ENCODE measurements at places on chromosomes 4 and X. TPM values are rescaled to one million over a fixed set of nuclear protein-coding genes. Genes with fewer than 3 reads are reported as not detected.

DNA sequence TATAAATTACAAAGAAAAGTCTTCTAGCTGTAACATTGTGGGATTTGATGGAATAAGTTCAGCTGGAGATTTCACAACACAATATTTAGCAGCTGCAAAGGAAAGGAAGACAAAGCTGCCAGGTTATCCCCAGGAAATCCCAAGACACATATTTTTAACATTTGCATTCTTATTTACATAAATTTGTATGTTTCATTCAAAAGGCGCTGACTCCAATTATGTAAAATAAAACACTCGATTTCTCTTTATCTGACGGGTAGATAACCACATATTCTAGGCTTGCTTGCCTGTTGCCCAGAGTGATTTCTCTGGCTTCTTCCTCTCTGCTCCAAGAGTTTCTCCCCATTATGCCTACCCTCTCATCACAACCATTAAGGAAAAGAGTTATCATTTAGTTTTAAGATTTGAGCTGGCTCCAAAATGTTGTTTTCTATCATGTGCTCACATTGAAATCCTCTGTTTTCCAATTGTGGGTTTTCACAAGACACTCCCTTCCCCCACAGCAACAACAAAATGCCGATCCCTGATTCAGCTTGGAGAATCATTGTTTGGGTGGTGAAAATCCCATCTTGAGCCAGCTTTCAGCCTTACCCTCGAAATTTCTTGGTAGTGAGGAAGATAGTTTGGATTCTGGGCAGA lies 128.2 kb upstream of the RASGEF1B start:
- H3K4me1 ChIP-seq, result no peaks in the 10 kb centered on the region
- DNase-seq, result no peak
- H3K36me3 ChIP-seq, result no peaks in the 10 kb centered on the region
- H3K27me3 ChIP-seq, result no peaks in the 10 kb centered on the region

The ADGRG2 gene
- 18.7 TPM for total RNA-seq

- DNase-seq, result no peak
- H3K4me1 ChIP-seq, result no peaks in the 10 kb centered on the region
- no peaks in the 10 kb centered on the region for H3K27me3 ChIP-seq
- H3K36me3 ChIP-seq, result no peaks in the 10 kb centered on the region
Measured at GRCh38 chrX:12434493-12434892, 296.2 kb downstream of the FRMPD4 start.

DNA sequence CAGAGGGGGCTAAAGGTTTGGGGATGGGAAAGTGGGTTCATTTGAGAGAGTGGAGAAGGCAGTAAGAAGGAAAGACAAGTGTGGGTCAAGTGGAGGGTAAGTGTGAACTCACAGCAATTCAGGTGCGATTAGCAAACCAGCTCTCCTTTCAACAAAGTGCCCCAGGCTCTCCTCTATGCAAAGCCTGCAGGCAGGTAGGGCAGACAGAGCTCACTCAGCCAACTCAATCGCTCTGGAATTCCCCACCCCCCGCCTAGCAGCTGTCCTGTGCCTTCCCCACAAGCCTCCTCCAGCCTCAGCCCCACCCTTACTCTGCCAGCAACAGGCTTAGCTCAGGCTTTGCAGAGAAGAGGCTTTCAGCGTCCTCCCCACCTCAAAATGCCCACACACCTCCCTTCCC lies 14.8 kb upstream of the MAMLD1 start:
- DNase-seq, result no peak
- no peaks in the 10 kb centered on the region for H3K4me1 ChIP-seq
- H3K4me3 ChIP-seq, result no peak overlapping the region
- no peaks in the 10 kb centered on the region for H3K36me3 ChIP-seq
- H3K27ac ChIP-seq, result no peak overlapping the region
- no peaks in the 10 kb centered on the region for H3K27me3 ChIP-seq

DNA sequence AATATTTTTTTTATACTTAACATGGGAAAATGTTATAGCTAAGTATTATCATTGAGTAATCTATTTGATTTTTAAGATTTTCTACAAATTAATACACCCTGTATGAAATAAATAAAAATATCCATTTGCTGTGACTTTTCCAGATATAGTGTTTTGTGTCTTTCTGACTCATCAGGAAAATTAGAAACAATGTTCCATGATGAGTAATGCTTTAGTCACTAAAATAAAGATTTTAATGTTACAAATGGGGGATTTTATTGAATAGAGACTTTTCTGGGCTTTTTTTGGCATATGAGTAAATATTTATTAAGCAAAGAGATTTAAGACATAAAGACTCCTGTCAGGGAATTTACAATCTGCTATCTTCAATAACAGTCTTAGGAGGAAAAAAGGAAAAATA lies 279.2 kb upstream of the NOCT start:
- H3K27ac ChIP-seq, result no peak overlapping the region
- no peak for DNase-seq
- no peaks in the 10 kb centered on the region for H3K27me3 ChIP-seq
- no peaks in the 10 kb centered on the region for H3K36me3 ChIP-seq

GRCh38 chr4:16083241-16084191 lies at the start of gene PROM1:
TSS of gene PROM1 (minus strand) at chr4:16084023. CDS start at chr4:16075906, 8,117 bp downstream.
- H3K27ac ChIP-seq, result no peak within 1 kb of the TSS
- H3K27me3 ChIP-seq, result peaks cover 21% of the 10 kb centered on the region
- no peaks in the 10 kb centered on the region for H3K36me3 ChIP-seq

DNA sequence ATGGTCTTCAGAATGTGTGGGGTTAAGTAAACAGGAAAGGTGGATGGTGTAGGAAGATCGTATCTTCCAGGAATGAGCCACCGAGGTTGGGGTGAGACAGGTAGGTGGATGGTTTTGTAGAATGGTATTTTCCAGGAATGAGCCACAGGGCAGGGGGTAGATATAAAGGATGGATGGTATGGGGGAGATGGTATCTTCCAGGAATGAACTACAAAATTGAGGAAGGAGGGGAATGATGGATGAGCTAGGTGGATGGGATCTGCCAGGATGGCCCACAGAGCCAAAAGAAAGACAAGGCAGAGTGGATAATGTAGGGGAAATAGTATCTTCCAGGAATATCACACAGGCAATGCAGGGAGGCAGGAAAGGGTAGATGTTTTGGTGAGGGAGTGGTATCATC lies 60.0 kb downstream of the MAOA start:
- H3K27ac ChIP-seq, result no peak overlapping the region
- H3K4me1 ChIP-seq, result no peaks in the 10 kb centered on the region
- no peaks in the 10 kb centered on the region for H3K36me3 ChIP-seq

- H3K27me3 ChIP-seq, result peaks cover 4% of the 10 kb centered on the region
- no peak overlapping the region for H3K4me3 ChIP-seq
- H3K36me3 ChIP-seq, result no peaks in the 10 kb centered on the region
- H3K4me1 ChIP-seq, result no peaks in the 10 kb centered on the region
Measured at GRCh38 chrX:123171781-123172180, 12.3 kb upstream of the GRIA3 start.

The CXorf49 gene
- total RNA-seq, result not detected

The TLR10 gene
- 2.0 TPM for total RNA-seq

The ARFIP1 gene
- 75.6 TPM for total RNA-seq

DNA sequence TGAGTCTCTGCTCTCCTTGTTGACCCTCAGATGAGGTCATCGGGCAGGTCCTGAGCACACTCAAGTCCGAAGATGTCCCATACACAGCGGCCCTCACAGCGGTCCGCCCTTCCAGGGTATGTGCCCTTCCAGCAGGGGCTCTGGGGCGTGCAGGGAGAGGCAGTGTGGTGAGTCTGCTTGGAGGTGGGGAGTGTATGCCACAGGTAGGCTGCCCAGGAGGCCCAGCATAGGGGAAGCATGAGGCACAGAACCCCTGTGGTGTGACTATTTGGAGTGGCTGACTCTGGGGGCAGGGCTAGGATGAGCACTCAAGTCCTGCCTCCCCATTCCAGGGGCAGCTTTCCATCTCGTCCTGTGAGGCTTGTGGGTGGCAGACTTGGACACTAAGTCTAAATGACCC lies 3.3 kb upstream of the GDI1 start:
- no peak overlapping the region for H3K27ac ChIP-seq
- no peaks in the 10 kb centered on the region for H3K36me3 ChIP-seq

- DNase-seq, result no peak
- H3K36me3 ChIP-seq, result no peaks in the 10 kb centered on the region
- no peaks in the 10 kb centered on the region for H3K27me3 ChIP-seq
- H3K4me1 ChIP-seq, result no peaks in the 10 kb centered on the region
Measured at GRCh38 chrX:70921709-70922352, 9.1 kb downstream of the SLC7A3 start.

DNA sequence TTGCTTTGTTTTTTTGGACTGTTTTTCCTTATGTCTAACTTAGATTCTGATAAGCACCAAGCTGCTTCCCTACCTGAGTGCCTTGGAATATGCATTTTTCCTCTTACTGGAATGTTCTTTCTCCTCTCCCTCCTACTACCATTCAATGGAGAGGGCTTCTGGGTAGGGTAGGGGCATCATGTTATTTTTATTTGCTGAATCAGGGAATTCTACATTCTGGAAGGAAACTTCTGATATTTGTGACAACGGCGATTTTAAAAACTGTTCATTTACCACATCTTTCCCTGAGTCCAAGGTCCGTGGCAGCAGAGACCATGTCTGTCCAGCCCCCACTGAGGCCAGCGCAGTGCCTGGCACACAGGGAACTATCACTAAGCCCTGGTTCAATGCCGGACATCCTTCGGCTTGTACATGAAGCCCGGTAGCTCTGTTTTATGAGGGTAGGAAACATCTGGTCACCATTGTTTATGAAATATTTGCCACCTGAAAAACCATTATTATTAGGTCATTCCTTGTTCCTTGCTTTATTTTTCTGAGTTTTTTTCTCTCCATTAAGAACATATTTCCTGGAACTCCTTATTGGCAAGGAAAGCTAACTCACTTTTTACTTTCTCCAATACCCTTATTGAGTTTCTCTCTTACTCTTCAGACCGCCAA lies 57.0 kb downstream of the PALLD start:
- no peak for DNase-seq
- H3K27me3 ChIP-seq, result no peaks in the 10 kb centered on the region
- no peaks in the 10 kb centered on the region for H3K36me3 ChIP-seq
- no peak overlapping the region for H3K4me3 ChIP-seq
- H3K27ac ChIP-seq, result no peak overlapping the region

The PPARGC1A gene
- total RNA-seq, result 6.0 TPM

GRCh38 chr4:35315419-35315818 lies 928.9 kb downstream of the ARAP2 start:
- H3K4me3 ChIP-seq, result no peak overlapping the region
- no peaks in the 10 kb centered on the region for H3K27me3 ChIP-seq
- no peaks in the 10 kb centered on the region for H3K4me1 ChIP-seq
- no peaks in the 10 kb centered on the region for H3K36me3 ChIP-seq

DNA sequence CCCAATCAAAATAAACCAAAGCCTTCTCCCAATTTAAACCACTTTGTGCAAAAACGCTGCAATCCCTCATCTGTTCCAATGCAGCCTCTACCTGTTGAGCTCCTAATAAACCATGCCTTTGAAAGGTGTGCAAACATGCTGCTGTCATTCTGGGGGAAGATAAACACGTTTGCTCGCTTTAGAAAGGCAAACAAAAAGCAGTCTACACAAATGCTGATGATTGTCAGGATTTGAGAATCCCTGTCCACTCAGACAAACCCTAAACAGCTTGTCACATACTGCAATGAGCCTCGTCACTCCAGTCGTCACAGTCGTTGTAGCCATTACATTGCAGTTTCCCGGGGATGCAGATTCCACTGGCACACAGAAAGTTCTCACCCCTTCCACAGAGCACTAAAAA lies 145.2 kb downstream of the CORIN start:
- no peaks in the 10 kb centered on the region for H3K27me3 ChIP-seq
- H3K36me3 ChIP-seq, result no peaks in the 10 kb centered on the region
- no peaks in the 10 kb centered on the region for H3K4me1 ChIP-seq
- no peak overlapping the region for H3K27ac ChIP-seq
- no peak overlapping the region for H3K4me3 ChIP-seq

- no peaks in the 10 kb centered on the region for H3K4me1 ChIP-seq
- no peaks in the 10 kb centered on the region for H3K36me3 ChIP-seq
- no peak overlapping the region for H3K27ac ChIP-seq
- H3K4me3 ChIP-seq, result no peak overlapping the region
- no peaks in the 10 kb centered on the region for H3K27me3 ChIP-seq
Measured at GRCh38 chr4:142164767-142165500, 528.6 kb downstream of the IL15 start.

DNA sequence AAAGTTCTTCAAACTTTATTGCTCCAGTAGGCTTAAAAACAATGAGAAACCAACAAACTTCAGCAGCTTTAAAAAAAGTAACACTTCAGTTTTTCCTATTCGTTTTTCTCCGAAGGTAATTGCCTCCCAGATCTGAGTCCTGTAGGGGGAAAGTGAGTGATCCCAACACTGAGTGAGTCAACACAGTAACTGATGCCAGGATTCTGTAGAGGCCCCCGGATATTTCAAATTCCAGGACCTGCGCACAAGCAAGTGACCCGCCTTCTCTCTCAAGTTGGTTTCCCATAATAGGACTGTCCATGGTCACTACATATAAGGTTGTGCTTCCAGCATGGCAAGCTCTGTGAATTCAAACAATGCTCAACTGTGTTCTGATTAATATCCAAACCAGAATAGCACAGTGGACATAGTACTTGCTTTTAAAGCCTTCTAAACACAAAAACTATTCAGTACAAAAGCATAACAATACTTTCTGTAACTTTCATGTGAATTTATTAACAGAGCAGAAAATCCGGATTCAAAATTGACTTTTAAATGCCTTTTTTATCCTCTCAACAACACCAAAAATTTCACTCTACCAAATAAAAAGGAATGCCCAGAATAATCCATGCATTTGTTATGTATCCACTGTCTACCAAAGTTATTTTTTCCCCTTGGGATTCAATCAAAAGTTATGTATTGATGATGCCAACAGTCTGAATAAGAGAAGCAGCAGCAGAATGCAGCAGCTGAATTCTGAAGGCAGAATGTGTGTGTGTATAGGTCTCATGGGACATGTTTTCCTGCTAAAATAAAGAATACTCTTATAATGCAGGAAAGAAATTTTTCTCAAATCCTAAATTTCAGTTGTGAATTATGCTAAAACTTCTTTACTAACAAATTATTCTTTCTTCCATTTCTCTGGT lies at the start of gene DMD:
Gene DMD, minus strand, starts transcription at position 194 of the 905 bp plus-strand sequence. CDS start 237 bp downstream, outside the sequence.
- H3K4me3 ChIP-seq, result peak within 1 kb of the TSS; percentile 28
- no peaks in the 10 kb centered on the region for H3K27me3 ChIP-seq
- DNase-seq, result peak; percentile 52

The MAGIX gene
- total RNA-seq, result 12.4 TPM

DNA sequence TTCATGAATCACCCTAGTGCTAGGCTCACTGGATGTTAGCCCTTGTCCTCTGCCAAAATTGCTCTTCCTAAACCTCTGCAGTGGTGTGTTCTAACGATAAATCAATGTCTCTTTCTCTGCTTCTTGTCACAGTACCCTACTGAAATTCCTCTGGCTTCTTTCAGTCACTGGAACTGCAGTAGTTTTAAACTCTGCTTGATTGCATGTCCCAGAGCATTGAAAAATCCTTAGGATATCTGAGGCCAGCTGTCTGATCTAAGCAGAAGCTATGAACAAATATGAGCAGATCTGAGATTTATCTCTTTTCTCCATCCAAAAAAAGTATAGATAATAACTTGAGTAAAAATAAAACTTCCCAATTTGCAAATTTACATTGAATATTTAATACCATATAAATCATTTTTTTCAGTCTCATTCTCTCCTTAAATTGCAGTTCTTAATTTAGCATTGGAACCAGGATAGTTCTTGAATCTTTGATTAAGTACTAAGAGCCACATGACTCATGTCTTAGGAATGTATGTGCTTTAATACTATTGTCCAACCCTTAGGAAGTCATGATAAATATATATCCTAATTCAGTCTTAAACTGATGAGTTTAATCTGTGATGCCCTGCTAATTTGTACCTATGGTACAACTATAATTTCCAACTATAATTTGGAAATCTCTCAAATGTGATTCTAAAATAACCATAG lies 169.7 kb downstream of the PDHA2 start:
- no peaks in the 10 kb centered on the region for H3K36me3 ChIP-seq
- H3K27me3 ChIP-seq, result no peaks in the 10 kb centered on the region
- no peak for DNase-seq
- no peaks in the 10 kb centered on the region for H3K4me1 ChIP-seq
- no peak overlapping the region for H3K4me3 ChIP-seq
- no peak overlapping the region for H3K27ac ChIP-seq

Data from uterus (tissue), 4 donors.